ENCODE measurements at places on chromosomes 12 and 14.

DNA sequence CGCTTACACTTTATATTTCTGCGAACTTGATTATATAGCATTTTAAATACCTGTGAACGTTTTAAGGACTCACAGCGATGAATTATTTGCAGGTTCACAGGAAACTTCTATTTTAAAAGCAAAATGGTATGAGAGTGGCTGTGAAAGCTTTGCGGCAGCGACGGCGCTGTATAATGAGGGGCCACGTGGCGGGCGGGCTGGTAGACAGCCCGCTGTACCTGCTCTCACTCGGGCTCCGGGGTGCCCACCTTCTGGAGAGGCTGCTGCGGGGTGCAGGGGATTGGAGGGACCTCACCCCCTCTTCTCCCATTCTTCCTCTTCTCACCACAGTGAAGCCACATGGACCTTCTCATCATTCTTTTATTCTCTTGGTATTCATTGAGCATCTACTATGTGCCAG is 164.2 kb upstream of the MYL2 start:
- no peak for DNase-seq

DNA sequence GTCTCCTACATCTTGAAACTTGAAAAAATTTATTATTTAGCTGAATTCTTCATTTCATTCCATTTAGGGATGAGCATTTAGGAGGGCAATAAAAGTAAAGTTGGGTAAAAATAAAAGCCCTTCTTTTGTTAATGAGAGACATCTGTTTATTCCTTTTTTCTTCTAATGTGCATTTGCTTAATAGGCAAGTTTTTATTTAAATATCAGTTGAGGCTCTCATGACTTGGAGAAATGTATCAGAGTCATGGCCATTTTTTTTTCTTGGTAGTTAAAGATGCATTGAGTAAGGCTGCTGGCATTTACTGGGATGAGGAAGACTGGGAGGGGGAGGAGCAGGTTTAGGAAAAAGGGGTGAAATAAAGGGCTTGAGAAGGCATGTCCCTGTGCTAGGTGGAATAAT is 609.9 kb upstream of the TMEM132C start:
- DNase-seq: no peak

GRCh38 chr14:103019826-103020225 is 37.5 kb downstream of the CDC42BPB start:
- DNase-seq: no peak

DNA sequence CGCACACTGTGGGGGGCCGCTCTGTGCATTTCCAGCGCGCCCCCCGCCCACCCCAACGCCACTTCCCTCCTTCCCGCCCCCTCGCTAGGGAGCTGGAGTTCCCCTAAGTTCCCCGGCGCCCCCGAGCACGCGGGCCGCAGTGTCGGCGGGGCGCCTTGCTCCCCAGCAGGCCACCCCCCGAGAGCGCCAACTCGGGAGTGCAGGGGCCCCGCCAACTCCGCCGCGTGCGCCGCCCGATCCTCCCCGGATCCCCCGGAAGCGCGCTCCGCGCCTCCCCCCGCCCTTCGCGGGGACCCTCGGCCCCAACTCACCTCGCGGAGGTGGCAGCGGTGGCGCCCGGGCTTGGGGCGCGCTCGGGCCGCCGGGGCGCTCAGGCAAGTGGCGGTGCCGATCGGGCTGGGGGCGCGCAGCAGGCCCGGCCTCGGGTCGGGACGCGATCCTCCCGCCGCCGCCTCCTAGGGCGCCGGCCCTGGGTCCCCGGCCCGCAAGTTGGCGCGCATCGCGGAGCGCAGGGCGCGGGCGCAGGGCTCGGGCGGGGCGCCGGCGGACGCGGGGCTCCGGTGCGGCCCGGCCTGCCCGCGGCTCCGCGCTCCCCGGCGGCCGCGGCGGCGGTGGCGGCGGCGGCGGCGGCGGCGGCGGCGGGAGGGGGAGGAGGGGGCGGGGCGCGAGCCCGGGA is at the start of gene NCOR2:
TSS of gene NCOR2 (minus strand) at position 616 of the 676 bp plus-strand sequence. CDS start 72,361 bp downstream, outside the sequence.
- DNase-seq: no peak

- no peak for DNase-seq
Measured at GRCh38 chr12:102120886-102121285, 903 bp downstream of the PARPBP start.
